Fibroblast of skin of scalp (primary cell): ENCODE measurements at places on chromosomes 13 and 19.
A peak's percentile ranks its signal among the peaks of the same experiment; 100 is the strongest.

- peak; percentile 66 for DNase-seq
Observed at GRCh38 chr13:46295491-46296114, 83.9 kb downstream of the LRRC63 start.

- DNase-seq, result no peak
Observed at GRCh38 chr13:73820688-73821087, 313.5 kb downstream of the KLF12 start.

DNA sequence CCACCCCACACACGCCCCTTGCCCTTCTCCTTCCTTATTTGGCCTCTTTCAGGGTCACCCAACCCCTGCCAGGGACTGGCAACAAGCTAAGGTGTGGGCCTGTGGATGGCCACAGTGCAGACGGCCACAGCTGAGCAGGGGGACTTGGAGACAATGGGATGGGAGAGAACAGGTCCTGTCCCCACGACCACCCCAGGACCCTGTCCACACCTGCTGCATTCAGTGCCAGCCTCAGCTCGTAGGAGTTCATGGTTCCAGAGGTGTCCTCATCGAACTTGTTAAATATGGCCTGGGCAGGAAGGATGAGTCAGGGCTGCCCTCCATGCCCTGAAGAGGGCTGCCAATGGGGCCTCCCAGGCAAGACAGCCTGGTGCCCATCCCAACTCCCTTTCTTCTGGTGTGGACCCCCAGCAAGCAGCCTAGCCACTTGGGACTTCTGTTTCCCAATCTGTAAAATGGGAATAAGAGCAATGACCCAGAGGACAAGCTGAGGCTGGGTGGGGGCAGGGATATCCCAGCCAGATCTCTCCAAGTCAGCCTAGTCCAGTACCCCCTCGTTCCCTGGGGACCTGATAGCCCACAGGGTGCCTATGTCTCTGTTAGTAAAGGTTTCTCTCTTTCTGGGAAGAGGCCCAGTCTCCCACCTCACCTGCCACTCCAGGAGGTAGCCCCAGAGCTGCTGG is 10.6 kb downstream of the CAPN12 start:
- peak; percentile 25 for DNase-seq

DNA sequence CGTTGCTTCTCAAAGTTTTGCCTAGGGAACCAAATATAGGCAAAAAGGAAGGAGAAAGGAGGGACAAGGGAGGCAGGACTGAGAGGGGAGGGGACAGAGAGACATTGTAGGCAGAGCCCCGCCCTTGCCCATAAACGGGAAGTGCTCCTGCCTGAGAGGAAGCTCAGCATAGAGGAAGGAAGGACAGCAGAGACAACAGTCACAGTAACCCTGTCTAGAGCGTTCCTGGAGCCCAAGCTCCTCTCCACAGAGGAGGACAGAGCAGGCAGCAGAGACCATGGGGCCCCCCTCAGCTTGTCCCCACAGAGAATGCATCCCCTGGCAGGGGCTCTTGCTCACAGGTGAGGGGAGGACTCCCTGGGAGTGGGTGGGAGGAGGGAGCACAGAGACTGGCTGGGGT is at the start of gene CEACAM21:
TSS of gene CEACAM21 (plus strand) at position 169 of the 400 bp plus-strand sequence. CDS start at position 278, 109 bp downstream.
- DNase-seq, result no peak

DNA sequence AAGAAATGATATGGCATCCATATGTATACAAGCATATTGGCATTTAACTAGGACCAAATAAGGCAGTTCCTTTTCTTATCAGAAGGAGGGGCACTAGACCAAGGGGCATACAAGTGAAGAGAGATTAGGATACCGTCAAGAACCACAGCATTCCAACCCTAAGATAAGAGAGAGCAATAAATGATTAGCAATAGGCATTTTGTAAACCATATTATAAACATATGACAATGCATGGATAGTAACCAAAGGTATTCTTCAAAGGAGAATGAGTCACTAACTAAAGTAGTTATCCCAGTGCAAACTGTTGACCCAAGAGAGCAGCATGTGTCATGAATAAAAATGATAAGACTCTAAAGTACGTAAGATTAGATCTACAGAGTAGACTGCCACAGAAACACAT is 500.9 kb upstream of the HTR2A start:
- no peak for DNase-seq

DNA sequence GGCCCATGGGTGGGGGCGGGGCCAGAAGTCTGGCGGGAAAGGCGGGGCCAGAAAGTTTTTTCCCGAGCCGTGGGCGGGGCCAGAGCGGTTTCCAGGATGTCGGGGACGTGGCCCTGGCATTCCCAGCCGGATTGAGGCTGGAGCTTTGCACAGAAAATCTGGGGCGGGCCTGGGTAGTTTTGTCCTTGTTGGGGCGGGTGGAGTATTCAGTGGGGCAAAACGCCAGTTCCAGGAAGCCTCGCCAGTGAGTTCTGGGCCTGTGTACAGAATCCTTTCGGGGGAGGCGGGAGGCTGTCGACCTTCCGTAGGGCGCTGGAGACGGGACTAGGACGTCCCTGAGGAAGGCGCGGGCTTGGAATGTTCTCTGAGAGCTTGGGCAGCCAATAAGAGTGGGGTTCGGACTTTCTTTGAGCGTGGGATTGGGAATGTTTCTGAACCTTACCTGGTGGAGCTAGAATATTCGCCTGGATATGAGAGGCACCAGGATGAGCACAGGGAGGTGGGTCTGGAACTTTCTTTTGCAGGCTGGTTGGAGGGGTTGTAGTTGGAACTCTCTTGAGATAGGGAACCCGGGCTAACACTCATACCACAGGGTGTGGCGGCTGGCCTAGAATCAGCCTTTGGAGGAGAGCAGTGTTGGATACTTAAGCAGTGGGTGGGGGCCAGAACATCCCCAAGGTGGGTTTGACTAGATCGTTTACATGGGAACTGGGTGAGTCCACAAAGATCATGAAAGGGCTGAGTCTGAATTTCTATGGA is 1.3 kb downstream of the CCDC9 start:
- no peak for DNase-seq

DNA sequence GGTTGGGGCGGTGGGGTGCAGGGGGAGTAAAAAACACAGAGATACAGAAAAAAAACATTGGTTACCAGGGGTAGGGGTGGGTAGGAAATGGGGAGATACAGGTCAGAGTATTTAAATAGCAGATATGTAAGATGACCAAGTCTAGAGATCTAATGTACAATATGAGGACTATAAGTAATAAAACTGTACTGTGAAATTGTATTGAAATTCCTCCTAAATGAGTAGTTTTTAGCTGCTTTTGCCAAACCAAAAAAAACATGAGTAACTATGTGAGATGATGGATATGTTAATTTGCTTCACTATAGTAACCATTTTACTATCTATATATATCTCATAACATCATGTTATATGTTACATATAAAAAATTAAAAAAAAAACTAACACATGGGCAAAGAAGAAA is 29.6 kb downstream of the VWA8 start:
- peak; percentile 74 for DNase-seq

GRCh38 chr19:12703046-12703445 is 6.6 kb upstream of the FBXW9 start:
- DNase-seq, result peak; percentile 54

DNA sequence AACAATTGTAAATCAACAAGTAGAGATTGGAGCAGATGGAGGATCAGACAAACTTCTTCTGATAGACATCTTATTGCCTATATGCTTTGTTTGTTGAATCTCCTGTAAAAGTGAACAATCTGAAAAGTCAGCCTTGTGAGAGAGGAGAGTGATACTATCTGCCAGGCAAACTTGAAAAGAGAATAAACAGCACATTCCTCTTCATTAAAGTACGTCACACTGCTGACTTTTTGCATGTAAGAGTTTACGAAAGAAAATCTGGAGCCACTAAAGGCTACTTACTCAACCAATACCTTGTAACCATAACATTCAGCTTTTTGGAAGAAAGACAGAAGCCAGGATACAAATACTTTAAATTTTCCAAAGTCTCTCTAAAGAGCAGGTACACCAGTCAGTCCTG is 42.5 kb downstream of the EDNRB start:
- no peak for DNase-seq

DNA sequence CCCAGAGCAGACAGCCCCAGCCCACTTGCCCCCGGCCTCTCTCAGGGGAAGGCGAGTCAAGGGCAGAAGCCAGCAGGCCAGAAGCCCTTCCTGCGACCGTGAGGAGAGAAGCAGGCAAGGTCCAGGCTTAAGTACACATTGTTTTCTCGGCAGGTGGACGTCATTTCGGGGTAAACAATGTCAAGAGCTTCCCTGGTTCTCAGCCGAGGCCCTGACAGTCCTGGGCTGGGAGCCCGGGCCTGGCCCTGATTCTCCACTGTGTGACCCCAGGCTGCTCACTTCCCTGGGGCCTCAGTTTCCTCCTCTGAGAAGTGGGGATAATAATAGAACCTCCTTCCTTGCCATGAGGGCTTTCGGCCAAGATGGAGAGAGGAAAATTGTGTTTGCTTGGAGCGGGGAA is 19.4 kb downstream of the PLVAP start:
- DNase-seq, result no peak

GRCh38 chr13:28339419-28339818 is 155.5 kb downstream of the FLT1 start:
- peak; percentile 88 for DNase-seq

DNA sequence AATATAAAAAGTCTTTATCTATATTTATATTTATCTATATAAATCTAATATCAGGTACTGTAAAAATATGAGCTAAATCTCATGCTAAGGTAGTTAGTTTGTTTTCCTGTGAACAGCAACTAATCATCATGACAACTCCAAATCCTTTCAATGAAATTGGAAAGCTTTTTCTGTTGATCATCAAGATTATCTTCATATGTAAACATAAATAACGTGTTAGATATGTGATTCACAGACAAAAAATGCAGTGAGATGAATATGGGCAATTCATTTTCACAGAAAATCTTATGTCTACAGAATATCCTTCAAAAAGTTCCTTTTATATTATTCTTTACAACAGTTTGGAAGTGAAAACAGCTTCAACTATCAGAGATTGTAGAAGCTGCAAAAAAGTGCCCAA is 41.7 kb upstream of the EEF1AKMT1 start:
- DNase-seq, result no peak

DNA sequence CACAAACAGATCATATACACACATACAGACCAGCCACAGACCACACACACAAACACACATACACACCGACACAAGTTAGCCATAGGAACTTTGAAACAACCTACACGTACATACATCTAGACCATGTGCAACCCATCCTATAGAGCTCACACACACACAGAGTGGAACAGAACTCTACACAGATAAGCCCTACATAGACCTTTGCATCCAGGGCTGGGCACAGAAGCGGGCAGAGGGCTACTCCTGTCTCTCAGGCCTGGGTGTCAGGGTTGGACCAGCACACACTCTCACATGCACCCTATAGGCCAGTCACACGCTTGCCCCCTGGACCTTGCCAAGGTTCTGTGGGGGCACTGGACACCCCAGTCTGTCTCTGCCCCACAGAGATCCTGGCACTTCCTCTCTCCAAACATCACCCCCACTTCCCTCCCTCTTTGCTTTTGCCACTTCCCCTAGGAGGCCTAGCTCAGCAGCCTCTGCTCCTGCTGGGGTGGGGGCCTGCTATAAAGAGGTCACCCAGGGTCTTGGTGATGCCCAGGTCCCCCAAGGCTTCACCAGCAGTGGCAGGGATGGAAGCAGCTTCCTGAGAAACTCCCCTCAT is 5.8 kb upstream of the JUNB start:
- no peak for DNase-seq

DNA sequence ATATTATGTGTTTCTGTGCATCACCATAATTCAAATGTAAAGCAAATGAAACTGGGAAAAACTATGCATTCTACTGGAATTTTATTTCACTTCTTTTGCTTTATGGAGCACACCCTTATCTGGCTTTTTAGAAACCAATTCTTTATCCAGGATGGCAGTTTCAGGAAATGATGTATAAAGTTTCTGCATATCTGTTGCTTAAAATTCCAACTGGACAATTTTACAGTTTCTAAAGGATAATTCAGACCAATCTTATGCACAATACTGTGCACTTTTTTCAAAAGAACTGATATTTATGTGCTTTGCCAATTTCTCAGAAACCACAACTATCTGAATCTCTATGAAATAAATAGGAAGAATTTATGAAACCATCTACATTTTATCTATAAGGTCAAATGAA is 246.5 kb upstream of the MIR17HG start:
- DNase-seq, result no peak

DNA sequence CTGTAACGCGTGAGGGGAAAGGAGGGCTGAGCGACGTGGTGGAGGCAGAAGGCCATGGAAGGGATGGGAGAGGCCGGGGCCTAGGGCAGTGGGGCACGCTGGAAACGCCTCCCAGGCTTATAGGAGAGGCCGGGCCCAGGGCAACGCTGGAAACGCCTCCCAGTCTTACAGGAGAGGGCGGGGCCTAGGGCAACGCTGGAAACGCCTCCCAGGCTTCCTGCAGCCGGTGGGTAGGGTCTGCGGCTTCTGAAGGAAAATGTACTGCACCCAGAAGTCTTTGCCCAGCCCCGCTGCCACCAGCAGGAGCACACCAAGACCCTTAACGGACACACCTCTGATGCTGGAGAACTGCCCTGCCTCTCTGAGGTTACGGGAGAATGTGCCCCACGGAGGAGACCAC is 9.1 kb downstream of the CACTIN start:
- DNase-seq, result no peak

- DNase-seq, result peak; percentile 34
Observed at GRCh38 chr19:1026783-1027649, 608 bp downstream of the CNN2 start.

GRCh38 chr13:22073718-22074117 is 402.8 kb downstream of the FGF9 start:
- DNase-seq, result no peak

DNA sequence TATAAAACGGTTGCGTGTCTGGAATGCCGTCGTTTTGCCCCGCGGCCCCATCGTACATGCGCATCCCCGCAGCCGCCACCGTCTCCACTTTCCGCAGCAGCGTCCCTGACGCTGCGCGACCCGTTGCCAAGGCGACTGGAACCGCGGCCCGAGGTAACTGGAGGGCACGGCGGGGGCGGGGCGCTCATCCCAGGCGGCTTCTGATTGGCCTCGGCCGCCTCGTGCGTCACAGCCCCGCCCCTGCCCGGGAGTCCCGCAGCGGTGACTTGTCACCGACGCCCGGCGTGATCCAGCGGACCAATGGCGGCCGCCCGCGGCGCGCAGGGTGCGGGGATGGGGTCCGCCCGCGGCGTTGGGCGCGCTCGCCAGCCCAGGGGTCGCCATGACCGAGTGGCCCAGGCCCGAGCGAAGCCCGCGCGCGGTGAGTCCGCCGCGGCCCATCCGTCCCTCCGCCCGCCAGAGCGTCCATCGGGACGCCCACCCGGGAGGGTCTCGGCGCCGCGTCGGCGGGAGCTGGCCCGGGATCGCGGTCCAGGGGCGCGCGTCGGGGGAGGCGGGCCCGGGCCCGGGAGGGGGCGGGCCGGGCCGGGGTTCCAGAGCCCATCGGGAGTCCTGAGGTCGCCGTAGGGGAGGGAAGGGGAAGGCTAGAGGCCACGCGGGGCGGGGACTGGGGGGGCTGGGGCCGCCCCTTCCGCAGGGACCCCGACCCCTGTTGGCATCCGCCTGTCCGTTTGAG is at the start of gene ZSCAN1:
TSS of gene ZSCAN1 (plus strand) at position 285 of the 736 bp plus-strand sequence. CDS start 3,812 bp downstream, outside the sequence.
- DNase-seq, result peak; percentile 86

DNA sequence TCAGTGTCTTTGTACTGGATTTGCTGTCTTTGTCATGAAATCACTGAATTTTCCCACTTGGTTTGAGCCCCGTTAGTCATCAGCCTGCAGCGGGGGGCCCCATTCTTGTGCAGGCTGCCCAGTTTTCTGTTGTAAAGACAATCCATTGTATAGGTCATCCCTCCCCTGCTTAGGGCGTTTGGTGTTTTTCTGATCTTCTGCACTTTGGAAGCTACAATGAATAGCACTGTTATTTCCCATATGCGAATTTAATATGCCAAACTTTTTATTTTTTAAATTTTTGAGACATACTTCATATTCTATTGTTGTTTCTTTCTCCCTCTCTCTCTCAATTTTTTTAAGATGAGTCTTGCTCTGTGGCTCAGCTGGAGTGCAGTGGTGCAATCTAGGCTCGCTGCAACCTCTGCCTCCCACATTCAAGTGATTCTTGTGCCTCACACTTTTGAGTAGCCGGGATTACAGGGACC is 9.0 kb downstream of the SLC27A1 start:
- DNase-seq, result peak; percentile 94
